Right atrium auricular region (tissue), 2 donors: ENCODE measurements at places on chromosomes 5 and 9. TPM values are rescaled to one million over a fixed set of nuclear protein-coding genes. Genes with fewer than 3 reads are reported as not detected.

- H3K4me1 ChIP-seq: no peaks in the 10 kb centered on the region
- H3K27me3 ChIP-seq: no peaks in the 10 kb centered on the region
- no peak for DNase-seq
- H3K36me3 ChIP-seq: no peaks in the 10 kb centered on the region
- H3K27ac ChIP-seq: no peak overlapping the region
Observed at GRCh38 chr9:86644675-86645034, 290.4 kb upstream of the TUT7 start.

ZNF367 gene
- 0.75 TPM for total RNA-seq

DNA sequence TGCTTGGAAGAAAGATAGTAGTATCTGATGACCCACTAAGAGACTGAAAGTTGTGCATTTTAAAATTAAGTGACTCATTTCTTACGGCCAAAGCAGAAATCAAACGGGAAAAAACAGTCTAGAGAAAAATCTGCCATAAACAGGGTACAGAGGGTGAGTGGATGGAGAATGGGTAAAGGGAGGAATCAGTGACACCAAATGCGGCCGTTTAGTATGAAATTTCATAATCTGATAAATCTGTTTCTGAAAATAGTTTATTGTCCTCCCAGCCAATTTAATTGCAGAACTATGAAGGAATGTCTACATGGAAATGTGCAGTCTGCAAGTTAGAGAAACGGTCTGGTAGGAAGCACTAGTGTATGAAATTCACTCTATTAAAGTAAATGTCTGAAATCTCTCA is 39.5 kb downstream of the ADAMTS12 start:
- DNase-seq: no peak
- H3K4me3 ChIP-seq: peak overlapping the region; percentile 1
- H3K27me3 ChIP-seq: no peaks in the 10 kb centered on the region
- peak overlapping the region; percentile 7 for H3K27ac ChIP-seq
- H3K36me3 ChIP-seq: no peaks in the 10 kb centered on the region
- peaks cover 22% of the 10 kb centered on the region for H3K4me1 ChIP-seq

DNA sequence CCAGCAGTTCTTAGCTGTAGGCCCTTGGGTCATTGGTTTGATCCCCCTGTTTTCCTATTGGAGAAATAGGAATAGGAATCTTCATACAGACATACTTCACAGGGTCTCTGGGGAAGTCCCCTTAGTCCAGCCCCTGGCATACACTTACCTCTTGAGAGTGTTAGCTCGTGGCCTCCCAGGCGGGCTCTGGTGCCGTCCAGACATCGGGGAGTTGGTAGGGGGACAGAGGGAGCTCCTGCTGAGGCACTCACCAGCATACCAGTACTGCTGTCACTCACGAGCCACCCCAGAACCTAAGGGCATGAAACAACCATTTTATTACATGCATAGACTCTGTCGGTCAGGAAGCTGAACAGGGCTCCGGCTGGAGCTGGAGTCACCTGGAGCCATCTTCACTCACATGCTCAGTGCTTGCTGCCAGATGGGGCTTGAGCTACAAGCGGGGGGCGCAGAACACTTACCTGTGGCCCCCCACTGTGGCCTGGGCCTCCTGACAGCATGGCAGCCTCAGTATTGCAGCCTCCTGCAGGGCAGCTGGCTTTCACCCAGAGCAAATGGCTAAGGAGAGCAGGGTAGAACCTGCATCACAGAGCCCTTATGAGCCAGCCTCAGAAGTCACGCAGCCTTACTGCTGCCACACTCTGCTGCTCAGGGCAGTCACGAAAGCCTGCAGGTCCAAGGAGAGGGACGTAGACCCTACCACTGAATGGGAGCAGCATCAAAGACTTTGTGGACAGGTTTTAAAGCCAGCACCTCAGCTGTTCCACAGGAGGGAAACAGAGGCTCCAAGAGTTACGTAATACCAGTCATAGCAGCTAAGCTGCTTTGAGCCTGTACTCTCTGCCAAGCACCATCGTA is 58.3 kb upstream of the ANGPTL2 start:
- peak; percentile 55 for DNase-seq
- no peak overlapping the region for H3K4me3 ChIP-seq
- no peaks in the 10 kb centered on the region for H3K27me3 ChIP-seq
- no peaks in the 10 kb centered on the region for H3K4me1 ChIP-seq
- H3K27ac ChIP-seq: no peak overlapping the region

DENND1A gene
- 23.6 TPM for total RNA-seq

TMC1 gene
- not detected for total RNA-seq

GRCh38 chr9:113952676-113953075 is 76.6 kb downstream of the ZNF618 start:
- H3K27me3 ChIP-seq: no peaks in the 10 kb centered on the region
- no peak overlapping the region for H3K27ac ChIP-seq
- no peak overlapping the region for H3K4me3 ChIP-seq
- DNase-seq: no peak
- no peaks in the 10 kb centered on the region for H3K4me1 ChIP-seq
- no peaks in the 10 kb centered on the region for H3K36me3 ChIP-seq

- no peak for DNase-seq
- no peak overlapping the region for H3K27ac ChIP-seq
- no peaks in the 10 kb centered on the region for H3K4me1 ChIP-seq
- no peaks in the 10 kb centered on the region for H3K27me3 ChIP-seq
Observed at GRCh38 chr5:166358127-166358830, 1933.2 kb upstream of the WWC1 start.

DNA sequence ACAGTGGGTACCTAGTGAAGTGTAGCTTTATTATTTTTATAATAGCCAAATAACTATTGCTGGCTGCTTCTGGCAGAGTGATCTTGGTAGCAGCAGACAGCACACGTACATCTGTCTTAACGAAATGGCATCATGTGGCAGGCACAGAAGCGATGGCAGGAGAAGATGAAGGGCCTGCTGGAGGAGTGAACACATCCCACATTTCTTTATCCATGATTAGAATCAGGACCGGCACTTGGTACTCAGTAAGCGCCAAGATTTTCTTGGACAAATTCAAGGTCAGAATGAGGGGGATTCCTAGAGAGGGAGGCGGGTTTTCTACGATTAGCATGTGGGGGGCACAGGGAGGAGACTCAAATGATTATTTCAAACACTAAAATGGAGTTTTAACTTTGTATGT is 23.0 kb upstream of the ZNF366 start:
- H3K27me3 ChIP-seq: no peaks in the 10 kb centered on the region
- no peaks in the 10 kb centered on the region for H3K4me1 ChIP-seq
- H3K4me3 ChIP-seq: no peak overlapping the region

- no peak for DNase-seq
- no peaks in the 10 kb centered on the region for H3K27me3 ChIP-seq
- no peaks in the 10 kb centered on the region for H3K36me3 ChIP-seq
- no peaks in the 10 kb centered on the region for H3K4me1 ChIP-seq
- no peak overlapping the region for H3K4me3 ChIP-seq
- H3K27ac ChIP-seq: no peak overlapping the region
Observed at GRCh38 chr9:137376386-137376785, 46.6 kb downstream of the EXD3 start.

GRCh38 chr9:105554042-105554441 is 3.9 kb upstream of the FKTN start:
- no peaks in the 10 kb centered on the region for H3K36me3 ChIP-seq
- H3K4me1 ChIP-seq: peaks cover 8% of the 10 kb centered on the region
- H3K27me3 ChIP-seq: no peaks in the 10 kb centered on the region
- H3K27ac ChIP-seq: no peak overlapping the region
- H3K4me3 ChIP-seq: no peak overlapping the region

GRCh38 chr5:144945503-144945902 is 774.8 kb downstream of the KCTD16 start:
- H3K36me3 ChIP-seq: no peaks in the 10 kb centered on the region
- no peaks in the 10 kb centered on the region for H3K27me3 ChIP-seq
- no peaks in the 10 kb centered on the region for H3K4me1 ChIP-seq
- no peak overlapping the region for H3K27ac ChIP-seq
- DNase-seq: no peak

DNA sequence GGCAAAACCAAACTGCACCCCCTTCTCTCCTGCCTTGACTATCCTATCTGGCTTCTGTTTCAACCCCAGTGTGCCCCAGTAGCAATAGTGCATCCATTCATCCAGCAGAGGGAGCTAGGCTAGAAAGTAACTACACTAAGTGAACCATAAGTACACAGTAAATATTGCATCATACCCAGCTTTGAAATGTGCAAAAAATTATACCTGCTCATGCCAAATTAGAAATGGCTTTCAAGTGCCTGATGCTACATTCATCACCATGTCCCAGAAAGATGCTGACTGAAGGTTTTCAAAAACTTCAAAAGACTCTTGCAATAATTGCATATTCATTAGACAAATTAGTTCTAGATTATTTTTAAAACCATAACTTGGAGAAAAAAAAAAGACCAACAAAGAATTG is 153.5 kb downstream of the PRELID2 start:
- DNase-seq: peak; percentile 71
- H3K27me3 ChIP-seq: no peaks in the 10 kb centered on the region
- no peaks in the 10 kb centered on the region for H3K4me1 ChIP-seq
- no peaks in the 10 kb centered on the region for H3K36me3 ChIP-seq
- H3K27ac ChIP-seq: no peak overlapping the region

GRCh38 chr9:112939418-112939817 is 48.7 kb upstream of the SLC46A2 start:
- no peak overlapping the region for H3K27ac ChIP-seq
- H3K27me3 ChIP-seq: no peaks in the 10 kb centered on the region
- H3K4me3 ChIP-seq: no peak overlapping the region
- no peak for DNase-seq
- no peaks in the 10 kb centered on the region for H3K36me3 ChIP-seq

DNA sequence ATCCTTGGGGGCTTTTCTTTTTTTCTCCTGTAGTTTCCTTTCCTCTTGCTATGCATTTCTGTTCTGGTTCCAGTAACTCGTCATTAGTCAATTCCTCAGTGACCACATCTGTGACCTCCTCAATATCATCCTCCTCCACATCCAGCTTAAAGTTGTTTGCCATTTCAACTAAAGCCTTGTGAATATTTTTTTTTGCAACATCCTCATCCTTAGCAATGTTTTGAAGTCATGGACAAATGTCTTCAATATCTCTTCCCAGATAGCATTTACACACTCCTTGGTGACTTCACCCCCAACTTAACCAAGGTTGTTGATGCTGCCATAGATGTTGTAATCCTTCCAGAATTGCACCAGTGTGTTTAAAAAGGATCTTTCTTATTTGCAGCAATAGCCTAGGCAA is 14.7 kb upstream of the ADRB2 start:
- no peaks in the 10 kb centered on the region for H3K27me3 ChIP-seq
- H3K27ac ChIP-seq: no peak overlapping the region
- H3K4me3 ChIP-seq: no peak overlapping the region

- H3K4me3 ChIP-seq: no peak overlapping the region
- DNase-seq: no peak
- no peak overlapping the region for H3K27ac ChIP-seq
- no peaks in the 10 kb centered on the region for H3K36me3 ChIP-seq
- no peaks in the 10 kb centered on the region for H3K27me3 ChIP-seq
Observed at GRCh38 chr9:35436933-35437332, 53.0 kb upstream of the RUSC2 start.

CMYA5 gene
- total RNA-seq: 1,662 TPM

GRIN3A gene
- total RNA-seq: 0.44 TPM

DNA sequence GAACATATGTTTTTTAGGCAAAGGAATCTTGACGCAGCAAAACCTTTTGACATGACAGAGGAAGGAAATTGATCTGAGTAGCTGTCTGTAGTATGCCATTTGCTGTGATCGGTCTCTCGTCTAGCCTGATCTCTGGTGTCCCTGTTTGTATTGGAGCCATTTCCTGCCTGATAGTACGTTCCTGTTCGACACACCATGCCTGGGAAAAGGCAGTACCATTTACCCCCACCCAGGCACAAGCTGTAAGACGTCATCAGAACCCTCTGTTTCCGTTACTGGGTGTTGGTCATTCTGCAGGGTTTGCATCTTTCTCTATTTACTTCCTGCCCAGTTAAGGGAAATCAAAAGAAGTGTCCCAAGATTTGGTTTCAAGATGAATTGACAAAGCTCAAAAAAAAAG is 129.7 kb downstream of the CEMIP2 start:
- H3K27me3 ChIP-seq: no peaks in the 10 kb centered on the region
- H3K27ac ChIP-seq: peak overlapping the region; percentile 63
- H3K4me1 ChIP-seq: peaks cover 6% of the 10 kb centered on the region

ADGRD2 gene
- total RNA-seq: not detected

DNA sequence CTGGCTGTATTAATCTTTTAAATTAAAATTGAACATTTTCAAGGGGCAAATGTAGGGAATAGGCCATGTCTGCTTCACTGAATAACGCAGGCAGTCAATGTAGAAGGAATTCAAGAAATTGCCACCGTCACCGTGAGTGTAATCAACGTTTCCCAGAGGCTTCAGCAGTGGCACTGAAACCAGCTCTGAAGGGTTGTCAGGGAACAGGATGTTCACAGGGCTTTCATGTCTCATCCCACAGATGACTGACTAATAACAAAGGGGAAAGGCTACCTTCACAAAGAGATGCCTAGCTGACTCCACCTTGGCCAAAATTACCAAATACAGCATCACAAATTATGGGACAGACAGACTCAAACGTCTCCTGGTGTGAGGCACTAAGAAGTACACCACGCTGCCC is 70.4 kb upstream of the SIMC1 start:
- H3K36me3 ChIP-seq: no peaks in the 10 kb centered on the region
- no peak overlapping the region for H3K4me3 ChIP-seq

PRDM9 gene
- not detected for total RNA-seq

OCLN gene
- total RNA-seq: 3.2 TPM

GRCh38 chr5:107633171-107633901 is 37.4 kb downstream of the EFNA5 start:
- no peaks in the 10 kb centered on the region for H3K4me1 ChIP-seq
- no peak for DNase-seq
- no peaks in the 10 kb centered on the region for H3K36me3 ChIP-seq
- no peaks in the 10 kb centered on the region for H3K27me3 ChIP-seq

TRPM3 gene
- total RNA-seq: 0.59 TPM

- no peaks in the 10 kb centered on the region for H3K4me1 ChIP-seq
- no peak overlapping the region for H3K4me3 ChIP-seq
- DNase-seq: no peak
- no peaks in the 10 kb centered on the region for H3K27me3 ChIP-seq
Observed at GRCh38 chr5:3307982-3308621, 287.5 kb upstream of the IRX1 start.

DNA sequence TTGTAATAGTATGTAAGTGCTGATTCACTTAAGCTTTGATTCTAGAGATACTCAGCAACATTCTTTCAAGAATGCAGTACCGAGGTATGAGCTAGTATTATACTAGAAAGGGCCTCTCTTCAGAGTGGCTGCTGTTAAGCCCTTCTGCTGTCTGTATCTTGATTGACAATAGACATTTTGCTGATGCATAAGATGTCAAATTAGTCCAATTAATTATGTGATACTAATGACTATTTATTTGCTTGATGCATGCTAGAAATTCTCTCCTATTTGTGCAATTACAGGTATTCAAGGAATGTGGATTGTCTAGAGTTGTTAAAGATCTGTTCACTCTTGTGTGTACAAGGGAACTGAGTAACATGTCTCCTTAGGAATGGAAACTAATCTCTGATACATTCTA is 92.3 kb upstream of the PTGER4 start:
- H3K36me3 ChIP-seq: no peaks in the 10 kb centered on the region
- no peak overlapping the region for H3K4me3 ChIP-seq
- H3K4me1 ChIP-seq: no peaks in the 10 kb centered on the region
- no peak for DNase-seq
- no peak overlapping the region for H3K27ac ChIP-seq

- no peak for DNase-seq
- no peak overlapping the region for H3K4me3 ChIP-seq
- no peaks in the 10 kb centered on the region for H3K36me3 ChIP-seq
Observed at GRCh38 chr9:94866770-94867169, 140.3 kb downstream of the AOPEP start.

NUTM2G gene
- not detected for total RNA-seq
